ENCODE measurements at places on chromosomes 4 and X.

DNA sequence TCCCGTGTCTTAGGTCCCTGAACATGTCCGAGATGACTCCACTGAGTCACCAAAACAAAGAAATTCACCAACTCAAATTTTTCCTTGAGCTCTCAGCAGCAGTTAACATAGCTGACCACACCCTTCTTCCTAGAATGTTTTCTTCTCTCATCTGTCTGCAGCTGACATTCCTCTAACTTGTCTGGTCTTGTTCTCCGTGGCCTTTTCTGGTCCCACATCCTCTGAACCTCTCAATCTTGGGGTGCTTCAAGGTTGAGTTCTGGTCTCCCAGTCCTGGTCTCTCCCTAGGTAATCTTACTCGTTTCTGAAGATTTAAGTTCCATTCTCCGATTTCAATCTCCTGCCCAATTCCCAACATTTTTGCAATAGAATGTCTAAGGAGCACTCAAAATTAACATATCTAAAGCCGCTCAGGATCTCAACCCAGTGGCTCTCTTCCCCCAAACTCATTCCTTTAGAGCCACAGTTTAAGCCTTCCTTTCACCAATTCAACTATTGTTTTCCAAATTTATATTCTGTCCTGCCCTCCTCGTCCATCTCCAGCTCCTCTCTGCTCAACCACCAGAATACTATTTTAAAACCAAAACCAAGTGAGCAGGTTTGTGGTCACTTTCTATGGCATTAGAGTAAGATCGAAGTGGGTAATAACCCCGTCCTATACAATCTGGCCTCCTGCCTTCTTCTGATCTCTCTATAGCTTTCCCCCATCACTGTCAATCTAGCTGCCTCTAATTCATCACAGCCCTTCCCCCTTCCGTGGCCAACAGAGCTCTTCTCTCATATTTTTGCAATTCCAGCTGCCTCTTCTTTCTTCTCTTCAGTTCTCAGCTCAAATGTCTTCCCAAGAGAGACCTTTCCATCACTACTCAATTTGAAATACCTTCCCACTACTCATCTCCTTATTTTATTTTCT is 1.2 kb downstream of the TRIML2 start:
- no peak for DNase-seq

DNA sequence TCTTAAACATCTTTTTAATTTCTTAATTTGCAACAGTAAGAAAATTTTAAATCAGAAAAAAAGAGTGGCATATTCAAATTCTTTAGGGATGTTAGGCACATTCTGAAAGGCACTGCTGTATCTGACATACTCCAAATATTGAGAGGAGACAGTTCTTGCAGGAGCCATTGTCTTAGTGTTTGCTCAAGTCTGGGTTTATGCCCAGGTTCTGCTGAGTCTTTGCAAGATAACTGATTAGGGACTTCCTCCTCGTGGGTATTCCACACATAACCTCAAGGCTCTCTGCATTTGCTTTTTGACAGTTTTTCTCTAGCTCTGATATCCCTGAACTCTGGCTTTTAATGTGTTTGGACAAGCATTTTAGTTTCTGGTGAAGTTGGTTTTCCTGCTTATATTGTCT is 52.6 kb downstream of the RPS3A start:
- DNase-seq = no peak

- no peak for DNase-seq
Measured at GRCh38 chrX:118455013-118455412, 40.6 kb upstream of the DOCK11 start.

GRCh38 chrX:111376486-111376885 is 35.5 kb downstream of the DCX start:
- DNase-seq = no peak

- no peak for DNase-seq
Measured at GRCh38 chr4:75015627-75016026, 82.7 kb downstream of the PARM1 start.

GRCh38 chr4:142975618-142976017 is 129.5 kb upstream of the INPP4B start:
- DNase-seq = no peak

- no peak for DNase-seq
Measured at GRCh38 chr4:138241281-138242075, 671 bp downstream of the SLC7A11 start.

DNA sequence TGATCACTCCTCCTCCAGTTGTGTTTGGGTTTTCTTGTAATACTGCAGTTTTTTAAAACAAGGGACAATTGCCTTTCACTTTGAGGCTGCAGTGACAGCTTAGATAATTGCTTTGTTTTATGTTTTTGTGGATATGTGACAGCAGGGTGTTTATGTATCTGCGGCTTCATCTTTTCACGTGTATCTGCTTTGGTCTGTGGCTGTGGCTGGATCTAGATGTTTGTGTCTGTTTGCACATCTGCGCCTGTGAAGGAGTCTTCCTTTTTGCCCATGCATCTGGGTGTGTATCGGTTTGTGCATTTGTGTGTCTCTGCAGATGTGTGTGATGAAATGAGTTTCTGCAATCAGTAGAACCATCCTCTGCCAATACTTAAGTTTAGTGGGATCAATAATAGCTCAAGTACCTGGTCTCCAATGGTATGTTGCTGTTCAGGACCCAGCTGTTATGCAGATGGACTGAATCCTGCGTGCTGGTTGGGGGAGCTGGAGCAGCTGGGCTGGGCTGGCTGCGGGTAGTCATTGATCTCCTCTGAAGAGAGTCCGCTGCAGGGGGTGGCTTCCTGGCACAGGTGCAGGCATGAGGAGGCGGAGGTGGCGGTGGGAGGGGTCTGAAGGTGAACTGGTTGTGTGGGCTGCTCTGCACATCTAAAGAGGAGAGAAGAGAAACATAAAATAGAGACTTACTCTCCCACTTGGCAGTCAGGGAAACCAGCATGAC is 390.3 kb downstream of the SH2D1A start:
- peak; percentile 3 for DNase-seq

GRCh38 chr4:152646221-152646620 is 33.6 kb downstream of the TMEM154 start:
- DNase-seq = no peak

- no peak for DNase-seq
Measured at GRCh38 chrX:5916945-5917344, 311.7 kb downstream of the NLGN4X start.

DNA sequence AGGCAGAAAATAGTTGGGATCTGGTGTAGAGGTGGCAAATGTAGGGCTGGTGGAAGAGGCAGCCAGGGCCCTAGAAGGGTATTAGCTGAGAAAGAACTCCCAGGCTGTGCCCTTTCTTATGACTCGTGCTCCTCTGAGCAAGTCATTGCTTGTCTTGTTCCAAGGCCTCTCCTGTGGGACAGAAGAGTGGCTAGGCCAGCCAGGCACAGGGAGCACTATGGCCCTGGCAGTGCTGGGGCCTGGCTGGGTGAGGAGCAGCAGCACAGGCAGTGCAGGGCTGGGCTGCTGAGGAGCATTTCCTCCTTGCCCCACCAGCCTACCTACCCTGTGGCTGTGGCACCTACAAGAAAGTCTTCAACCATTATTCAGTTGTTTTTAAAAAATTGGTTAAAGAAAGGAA is 298.5 kb upstream of the NR3C2 start:
- no peak for DNase-seq

GRCh38 chrX:111869639-111870034 is 6.3 kb upstream of the TRPC5OS start:
- no peak for DNase-seq

- no peak for DNase-seq
Measured at GRCh38 chr4:163808011-163808410, 313.5 kb downstream of the TMA16 start.

DNA sequence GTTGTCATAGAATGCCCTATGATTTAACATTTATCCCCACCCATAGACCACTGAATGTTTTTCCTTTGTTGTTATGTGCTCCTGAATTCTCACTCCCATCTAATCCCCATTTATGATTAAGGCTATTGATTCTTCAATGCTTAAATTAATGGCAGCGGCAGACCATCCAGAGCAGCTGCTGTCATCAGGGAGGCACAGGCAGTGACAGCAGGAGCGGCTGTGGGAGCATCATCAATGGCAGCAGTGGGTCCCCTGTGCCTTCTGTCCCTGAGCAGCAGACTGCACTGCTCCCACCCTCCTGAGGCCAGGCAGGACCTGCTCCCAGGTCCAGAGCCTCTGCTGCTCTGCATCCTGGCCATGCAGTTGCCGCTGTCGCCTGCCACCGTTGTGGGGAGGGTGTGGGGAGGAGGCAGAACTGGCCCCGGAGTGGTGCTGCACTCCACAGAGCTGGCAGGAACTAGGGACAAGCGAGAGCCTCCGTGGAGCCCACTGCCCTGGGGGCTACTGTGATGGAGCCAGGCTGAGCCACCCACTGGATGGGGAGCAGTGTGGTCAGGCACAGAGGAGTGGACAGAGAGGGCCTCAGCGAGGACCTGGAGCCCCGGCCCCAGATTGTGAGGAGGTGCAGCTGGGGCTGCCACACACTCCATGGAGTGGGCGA is 29.0 kb downstream of the NAA11 start:
- DNase-seq = no peak

DNA sequence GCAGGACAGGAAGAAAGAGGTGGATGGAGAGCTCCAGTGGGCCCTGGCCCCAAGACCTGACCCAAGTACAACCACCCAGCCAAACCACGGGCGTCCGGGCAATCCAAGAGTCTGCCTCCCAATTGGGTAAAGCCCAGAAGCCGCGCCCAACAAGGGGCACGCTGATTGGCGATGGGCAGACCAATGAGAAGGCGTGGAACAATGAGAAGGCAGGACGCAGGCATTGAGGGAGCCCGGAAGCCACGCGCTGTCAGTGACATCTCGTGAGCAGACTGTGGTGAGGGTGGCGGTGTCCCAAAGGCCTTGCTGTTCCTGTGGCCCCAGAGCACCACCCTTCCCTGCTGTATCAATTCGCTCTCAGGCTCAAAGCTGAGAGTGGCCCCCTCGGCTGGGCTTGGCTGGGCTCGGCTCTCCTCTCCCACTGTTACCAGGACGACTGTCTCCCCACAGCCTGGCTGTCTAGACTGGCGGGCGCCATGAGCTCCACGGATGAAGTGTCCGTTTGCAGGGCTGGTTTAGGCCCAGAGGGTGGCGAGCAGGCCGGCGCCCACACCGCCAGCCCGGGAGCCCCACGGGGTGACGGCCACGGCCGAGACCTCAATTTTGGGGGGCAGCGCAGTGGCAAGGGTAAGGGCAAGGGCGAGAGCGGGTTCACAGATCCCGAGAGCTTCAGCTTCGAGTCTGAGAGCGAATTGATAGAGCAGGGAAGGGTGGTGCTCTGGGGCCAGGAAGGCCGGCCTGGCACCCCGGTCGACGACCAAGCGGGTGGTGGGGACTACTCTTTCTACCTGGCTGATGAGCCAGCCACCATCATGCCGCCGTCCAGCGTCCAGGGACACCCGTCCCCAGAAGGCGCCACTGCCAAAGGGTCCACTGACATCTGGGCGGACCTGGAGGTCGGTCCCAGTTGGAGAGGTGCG is at the start of gene LOC101059915:
Gene LOC101059915, plus strand, starts transcription at position 219 of the 920 bp plus-strand sequence.
- no peak for DNase-seq

DNA sequence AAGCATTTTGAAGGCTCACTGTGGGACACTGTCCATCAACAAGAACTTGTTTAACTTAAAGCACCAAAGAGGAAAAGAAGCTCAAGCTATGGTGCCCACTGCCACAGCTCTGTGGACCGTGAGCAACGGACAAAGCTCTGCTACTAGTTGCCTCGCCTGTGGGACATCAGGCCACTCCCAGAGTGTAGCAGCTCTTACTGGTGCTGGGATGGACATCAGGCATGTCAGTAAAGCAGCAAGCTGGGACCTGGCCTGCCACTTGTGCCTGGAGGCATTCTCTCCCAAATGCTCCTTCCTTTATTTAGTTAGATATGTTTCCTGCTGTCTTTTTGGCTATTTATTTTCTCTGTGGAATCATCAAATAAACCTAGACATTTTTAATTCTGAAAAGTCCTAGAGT is 46.7 kb downstream of the TMEM154 start:
- no peak for DNase-seq

DNA sequence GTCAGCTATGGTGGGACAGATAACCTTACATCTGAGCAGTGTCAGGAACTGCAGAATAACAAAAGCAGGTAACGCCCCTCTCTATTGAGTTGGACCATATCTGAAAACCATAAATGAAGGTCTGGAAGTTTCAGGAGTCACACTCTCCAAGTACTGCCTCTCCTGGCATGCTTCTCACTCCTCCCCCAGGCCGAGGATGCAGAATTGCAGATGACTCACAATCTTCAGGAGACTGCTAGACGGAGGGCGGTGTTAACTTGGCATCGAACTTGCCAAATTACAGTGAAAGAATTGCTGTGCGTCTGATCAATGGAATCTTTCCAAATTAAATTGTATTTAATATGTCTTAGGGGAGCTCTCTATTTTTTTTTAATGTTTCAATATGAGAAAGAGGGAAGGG is 67.1 kb upstream of the TRIM2 start:
- DNase-seq = no peak

GRCh38 chr4:38040619-38041018 is 80.4 kb downstream of the PTTG2 start:
- DNase-seq = no peak

DNA sequence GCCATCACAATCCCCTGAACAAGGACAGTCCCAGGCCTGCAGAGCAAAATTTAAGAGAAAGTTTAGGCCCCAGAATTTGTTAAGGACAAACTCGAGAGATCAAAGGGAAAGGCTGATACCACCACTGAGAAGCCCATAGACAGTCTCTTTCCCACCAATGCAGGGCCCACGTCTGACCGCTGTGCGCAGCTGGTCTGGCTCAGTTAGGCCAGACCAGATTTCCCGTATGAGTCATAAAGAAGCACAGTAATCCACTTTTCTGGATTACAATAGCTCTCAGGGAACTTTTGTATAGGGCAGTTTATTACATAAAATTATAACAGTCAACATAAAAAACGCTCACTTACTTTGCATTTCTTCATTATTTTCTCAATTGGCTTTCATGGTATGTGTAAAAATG is 259.5 kb downstream of the RCHY1 start:
- DNase-seq = no peak

DNA sequence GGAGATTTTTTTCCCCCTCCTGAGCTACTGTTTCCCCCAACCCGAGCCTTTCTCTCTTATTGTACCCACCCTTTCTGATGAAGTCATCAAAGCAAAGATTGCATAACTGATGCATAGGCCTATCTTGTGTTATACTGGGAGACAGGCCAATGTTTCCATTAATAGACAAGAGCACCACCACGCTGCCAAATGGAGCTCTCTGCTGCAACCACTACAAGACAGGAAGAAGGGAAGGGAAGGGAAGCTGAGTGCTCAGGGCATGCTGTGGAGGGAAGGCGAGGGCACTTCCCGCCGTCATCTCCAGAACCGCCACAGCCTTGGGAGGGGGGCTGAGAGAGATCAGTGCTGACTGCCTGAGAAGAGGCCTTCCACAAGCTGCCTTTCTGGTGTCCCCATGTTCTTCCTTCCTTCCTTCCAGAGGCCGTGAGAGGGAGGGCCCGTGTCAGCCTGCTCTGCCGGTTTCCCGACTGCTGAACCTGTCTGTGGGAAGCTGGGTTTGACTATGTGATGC is 75.0 kb downstream of the MGST2 start:
- no peak for DNase-seq

DNA sequence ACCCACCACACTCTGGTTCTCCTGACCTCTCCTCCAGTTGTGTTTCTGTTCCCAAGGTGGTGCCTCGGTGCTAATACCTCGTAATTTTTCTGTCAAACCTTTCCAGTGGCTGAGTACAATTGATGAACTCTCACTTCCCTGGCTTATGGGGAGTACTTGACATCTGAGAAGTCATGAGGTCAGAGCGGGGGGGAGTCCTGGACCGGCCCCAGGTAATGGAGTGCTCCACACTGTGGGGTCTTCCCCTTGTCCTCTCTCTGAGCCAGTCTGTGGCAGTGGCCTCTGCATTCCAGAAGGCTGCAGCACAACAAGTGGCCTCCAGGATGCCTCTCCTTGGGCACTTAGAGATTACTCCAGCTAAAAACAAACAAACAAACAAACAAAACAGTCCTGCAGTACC is 122.5 kb upstream of the TRIM2 start:
- DNase-seq = no peak

Measured in stimulated activated naive CD4-positive, alpha-beta T cell treated with Interleukin-2 at 50 U/mL for 16 hours (primary cell).